ENCODE measurements at places on chromosomes 16 and 17. TPM values are rescaled to one million over a fixed set of nuclear protein-coding genes. Genes with fewer than 3 reads are reported as not detected.

DNA sequence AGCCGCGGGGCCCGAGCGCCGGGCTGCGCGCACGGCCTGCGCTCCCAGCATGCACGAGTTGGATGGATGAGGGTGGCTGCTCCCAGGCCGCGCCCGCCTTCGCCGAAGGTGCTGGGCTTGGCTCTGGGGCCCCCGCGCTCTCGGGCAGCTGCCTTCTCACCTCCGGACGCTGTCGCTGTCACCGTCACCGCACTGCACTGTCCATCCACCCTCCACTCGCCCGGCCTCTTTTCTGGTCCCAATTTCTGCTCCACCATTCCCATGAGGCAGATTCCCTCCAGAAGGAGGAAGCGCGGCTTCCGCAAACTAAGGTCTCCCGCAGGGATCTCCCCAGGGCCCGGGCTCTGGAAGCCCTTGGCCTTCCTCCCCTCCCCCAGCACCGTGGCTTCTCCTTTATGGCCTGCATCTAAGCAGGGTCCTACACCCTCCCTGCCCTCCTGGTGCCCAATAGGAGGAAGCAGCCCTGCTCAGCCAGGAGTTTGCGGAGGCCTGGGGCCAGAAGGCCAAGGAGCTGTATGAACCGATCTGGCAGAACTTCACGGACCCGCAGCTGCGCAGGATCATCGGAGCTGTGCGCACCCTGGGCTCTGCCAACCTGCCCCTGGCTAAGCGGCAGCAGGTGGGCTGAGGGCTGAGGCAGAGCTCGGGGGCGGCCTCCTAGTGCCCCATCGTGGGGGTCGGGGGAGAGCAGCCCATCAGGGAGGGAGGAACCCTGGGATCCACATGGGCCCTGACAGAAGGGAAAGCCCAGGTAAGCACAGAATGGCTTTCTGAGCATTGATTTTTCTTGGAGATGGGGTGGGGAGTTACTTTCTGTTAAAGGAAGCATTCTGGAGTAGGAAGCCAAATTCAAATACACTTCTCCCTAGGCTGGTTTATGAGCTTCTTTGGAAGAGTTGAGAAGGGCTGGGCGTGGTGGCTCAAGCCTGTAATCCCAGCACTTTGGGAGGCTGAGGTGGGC lies 899 bp downstream of the ACE start:
- DNase-seq, result no peak

GRCh38 chr16:57635266-57636097 lies 7.1 kb downstream of the ADGRG1 start:
- no peak for DNase-seq

SOST gene
- total RNA-seq, result not detected

RNF222 gene
- not detected for total RNA-seq

ACAP1 gene
- 26.5 TPM for total RNA-seq

KRT39 gene
- 0.59 TPM for total RNA-seq

NPIPA2 gene
- 8.5 TPM for total RNA-seq

SLC38A8 gene
- total RNA-seq, result not detected

- peak; percentile 50 for DNase-seq
These were observed 76.6 kb downstream of the CMIP start for GRCh38 chr16:81521141-81521626.

CD300LB gene
- 1.5 TPM for total RNA-seq

KLHL10 gene
- 0.50 TPM for total RNA-seq

GRCh38 chr16:48499923-48500381 lies 110.0 kb downstream of the N4BP1 start:
- DNase-seq, result no peak

DNA sequence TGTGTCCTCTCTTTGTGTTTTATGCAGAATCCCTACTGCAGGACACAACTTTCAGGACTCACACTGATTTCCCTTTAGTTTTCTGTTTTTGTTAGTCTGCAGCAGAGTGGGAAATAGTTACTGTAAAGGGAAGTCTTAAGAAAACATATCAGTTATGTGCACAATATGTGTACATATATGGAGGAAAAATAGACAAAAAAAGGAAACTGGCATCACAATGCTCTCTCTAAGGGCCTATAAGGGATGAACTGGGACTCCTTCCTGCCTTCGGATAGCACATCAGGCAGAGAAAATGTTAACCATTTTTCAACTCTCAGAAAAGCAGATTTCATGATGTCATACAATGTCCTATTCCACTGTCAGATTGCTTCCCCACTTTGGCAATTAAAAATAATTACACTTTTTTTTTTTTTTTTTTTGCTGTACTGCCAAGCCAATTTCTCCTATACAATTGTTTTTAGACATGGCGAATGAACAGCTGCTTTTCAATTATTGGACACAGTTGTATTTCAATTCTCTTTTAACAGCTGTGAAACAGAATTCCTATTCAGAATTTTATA lies 112.5 kb upstream of the KCNJ16 start:
- no peak for DNase-seq

DNA sequence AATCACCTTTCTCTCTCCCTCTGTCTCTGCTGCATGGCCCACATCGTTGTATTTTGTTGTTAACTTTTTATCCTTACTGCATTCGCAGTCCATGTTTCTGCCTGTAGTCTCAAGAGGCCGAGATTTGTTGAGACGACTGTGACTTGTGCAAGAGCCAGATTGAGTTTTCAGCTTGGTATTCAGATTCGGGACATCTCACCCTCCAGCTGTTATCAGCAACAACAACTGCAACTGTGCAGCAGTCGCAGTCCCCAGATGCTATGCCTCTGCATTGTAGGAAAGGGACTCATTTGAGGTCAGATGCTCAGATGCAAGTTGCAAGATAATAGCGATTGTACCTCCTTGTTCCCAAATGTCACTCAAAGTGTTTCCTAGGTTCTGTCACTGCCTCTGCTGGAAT lies 209.0 kb downstream of the SNX29 start:
- no peak for DNase-seq

ABCA6 gene
- total RNA-seq, result 32.0 TPM

- no peak for DNase-seq
These were observed 37.3 kb upstream of the ENPP7 start for GRCh38 chr17:79693419-79693818.

ITGA2B gene
- total RNA-seq, result 5.2 TPM

KRTAP4-4 gene
- not detected for total RNA-seq

DNA sequence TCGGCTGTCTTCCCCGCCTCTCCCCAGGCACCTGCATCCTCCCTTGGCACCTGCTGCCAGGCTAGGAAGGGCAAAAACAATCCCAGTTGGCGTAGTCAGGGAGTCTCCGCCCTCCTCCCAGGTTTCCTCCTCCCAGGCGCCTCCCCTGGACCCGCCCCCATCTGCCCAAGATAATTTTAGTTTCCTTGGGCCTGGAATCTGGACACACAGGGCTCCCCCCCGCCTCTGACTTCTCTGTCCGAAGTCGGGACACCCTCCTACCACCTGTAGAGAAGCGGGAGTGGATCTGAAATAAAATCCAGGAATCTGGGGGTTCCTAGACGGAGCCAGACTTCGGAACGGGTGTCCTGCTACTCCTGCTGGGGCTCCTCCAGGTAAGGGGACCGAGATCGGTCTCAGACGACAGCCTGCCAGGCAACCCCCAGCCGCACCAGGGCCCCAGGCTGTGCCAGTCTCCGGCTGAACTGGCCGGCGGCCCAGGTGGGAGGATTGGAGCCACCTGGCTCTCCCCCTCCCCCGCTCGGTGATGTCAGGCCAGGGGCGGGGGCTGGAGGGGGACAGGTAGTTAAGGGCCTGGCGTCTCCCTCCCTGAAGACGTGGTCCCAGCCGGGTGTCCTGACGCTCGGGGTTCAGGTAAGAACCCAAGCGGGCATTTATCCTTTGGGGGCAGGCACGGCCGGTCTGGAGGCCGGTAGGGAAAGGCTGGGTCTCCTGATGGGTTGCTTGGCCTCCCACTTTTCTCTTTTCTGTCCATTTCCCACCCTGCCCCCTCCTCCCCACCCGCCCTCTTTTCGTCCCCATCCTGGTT lies at the start of gene GRB7:
GRB7 (plus strand) TSS at position 179 of the 808 bp plus-strand sequence. CDS start 4,364 bp downstream, outside the sequence.
- peak; percentile 84 for DNase-seq

- DNase-seq, result no peak
These were observed 350.9 kb downstream of the FOXL1 start for GRCh38 chr16:86929057-86929871.

DNA sequence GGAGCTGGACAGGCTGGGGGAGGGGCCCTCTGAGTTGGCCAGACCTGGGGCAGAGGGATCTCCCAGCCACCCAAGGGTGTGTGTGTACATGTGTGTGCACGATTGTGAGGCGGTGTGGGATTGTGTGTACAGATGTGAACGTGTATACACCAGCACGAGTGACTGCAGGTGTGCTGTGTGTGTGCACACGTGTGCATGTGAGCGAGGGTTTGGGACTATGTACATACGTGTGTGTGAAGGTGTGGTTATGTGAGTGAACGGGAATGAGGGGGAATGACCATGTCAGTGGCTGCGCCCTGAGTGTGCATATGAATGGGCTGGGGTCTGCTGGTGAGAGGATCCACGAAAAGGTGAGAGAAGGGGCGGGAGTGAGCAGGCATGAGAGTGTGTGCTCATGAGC lies 22.4 kb upstream of the TAC4 start:
- no peak for DNase-seq

GUCY2D gene
- total RNA-seq, result 3.1 TPM

DNA sequence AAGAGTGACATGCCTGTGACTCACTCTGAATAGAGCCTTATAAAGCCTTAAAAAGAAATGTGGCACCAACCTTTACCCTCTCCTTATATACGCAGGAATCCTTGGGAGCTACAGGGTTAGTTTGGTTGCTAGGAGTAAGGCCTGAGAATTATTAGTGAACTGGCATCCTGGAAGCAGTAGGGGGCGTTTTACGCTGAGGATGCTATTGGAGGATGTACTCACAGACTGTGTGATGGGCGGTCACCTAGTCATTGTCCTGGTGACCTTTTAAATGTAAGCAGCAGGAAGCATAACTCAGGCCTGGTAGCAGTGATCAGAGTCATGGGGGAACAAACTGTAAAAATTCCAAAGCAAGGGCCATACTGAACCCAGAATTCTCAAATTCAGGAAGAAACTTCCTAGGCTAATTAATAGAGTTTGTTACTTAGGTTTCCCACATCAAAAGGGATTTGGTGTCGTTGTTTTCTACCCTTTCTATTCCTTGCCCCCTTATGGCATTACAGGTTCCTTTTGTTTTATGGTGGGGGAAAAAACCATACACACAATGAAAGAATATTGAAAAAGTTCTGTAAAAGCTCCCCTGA lies 153.8 kb downstream of the SNX11 start:
- no peak for DNase-seq

DNA sequence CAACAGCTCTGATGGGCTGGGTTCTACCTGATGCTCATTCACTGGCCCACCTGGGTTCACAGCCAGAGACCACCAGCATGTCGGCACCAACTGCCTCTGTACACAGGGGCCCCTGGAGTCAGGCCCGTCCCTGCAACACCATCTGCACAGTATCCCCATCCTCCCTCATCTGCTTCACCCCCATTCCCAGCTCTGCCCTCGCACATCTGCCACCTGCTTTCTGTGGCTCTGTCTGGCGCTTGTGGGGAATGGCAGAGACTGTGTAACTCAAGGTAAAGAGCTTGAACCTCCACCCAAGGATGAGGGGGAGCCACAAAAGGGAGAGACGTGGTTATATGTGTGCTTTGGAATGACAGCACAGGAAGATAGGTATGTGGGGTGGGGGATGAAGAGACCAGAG lies 27.2 kb downstream of the SMPD3 start:
- no peak for DNase-seq

DNA sequence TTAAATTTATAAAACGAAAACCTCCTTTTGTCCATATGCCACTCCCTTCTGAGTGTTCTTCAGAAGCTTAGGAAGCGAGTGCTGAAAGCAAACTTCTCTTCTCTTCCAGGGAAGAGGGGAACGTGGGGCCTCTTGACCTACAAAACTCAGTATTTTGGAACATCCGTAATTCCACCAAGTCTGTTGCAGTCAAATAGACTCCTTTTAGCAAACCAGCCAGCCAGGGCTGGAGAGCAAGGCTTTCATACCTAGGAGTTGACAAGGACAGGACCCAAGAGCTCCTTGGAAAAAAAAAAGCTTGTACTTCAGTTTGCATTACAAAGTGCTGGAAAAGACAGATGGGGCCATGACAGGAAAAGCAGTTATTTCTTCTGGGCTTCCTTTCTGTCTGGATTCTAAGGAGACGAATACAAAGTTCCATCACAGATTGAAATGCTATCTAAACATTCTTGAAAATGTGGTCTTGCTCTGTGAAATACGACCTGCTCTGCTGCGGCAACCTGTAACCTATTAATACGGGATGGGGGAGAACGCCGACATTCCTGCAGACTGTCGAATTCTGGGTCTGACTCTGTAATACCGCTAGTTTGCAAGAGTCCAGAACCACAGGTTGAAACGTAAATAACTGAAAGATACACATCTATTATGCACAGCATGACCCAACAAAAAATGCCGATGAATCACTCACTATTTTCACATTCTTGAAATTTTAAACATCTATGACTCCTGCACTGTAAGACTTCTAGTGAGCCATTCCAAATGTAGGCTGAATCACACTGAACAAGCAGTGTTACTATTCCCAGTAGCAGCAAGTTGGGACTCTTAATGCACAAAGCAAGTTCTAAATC lies 20.6 kb downstream of the VPS53 start:
- DNase-seq, result no peak

ARHGDIA gene
- 331 TPM for total RNA-seq

WNT9B gene
- 0.80 TPM for total RNA-seq

C1QL1 gene
- not detected for total RNA-seq

NPIPA5 gene
- total RNA-seq, result 12.3 TPM

DNA sequence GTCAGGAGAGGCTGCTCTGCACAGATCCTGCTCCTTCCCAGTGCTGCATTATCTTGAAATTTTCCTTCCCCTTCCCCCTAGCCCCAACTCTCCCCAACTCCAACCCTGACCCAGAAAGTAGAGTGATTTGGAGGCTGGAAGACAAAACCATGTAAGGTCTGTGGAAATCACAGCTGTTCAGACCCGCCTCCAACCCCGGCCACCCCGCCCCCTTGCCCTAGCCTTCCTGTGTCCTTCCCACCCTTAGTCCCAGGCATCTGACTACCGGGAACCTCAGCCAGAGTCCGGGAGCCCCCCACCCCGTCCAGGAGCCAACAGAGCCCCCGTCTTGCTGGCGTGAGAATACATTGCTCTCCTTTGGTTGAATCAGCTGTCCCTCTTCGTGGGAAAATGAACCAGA lies at the start of gene AOC3:
AOC3 (plus strand) TSS at position 246 of the 400 bp plus-strand sequence; CDS start at position 391, 145 bp downstream.
- DNase-seq, result no peak

CCL18 gene
- 146 TPM for total RNA-seq

C16orf92 gene
- total RNA-seq, result not detected

DNA sequence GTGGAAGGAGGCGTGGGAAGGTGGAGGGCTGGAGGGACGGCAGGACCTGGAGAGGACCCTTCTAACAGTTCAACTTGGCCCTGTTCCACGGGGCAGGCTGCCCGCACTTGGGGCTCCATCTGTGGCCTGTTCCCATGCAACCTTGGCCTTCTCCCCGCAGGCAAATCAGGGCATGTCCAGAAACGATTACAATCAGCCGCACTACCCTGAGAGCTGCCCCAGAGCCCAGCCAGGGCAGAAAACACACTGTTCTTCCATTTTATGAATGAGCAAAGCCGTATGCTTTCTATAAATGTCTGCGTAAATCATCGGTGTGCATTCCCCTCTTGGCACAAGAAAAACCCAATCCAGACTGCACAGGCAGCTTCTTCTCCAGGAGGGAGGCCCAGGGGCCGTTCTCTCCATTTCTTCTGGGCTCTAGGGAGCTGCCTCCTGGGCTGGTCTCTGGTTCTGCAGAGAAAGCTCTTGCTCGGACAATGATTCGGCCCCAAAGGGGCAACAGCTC lies 228.7 kb downstream of the SOX9 start:
- no peak for DNase-seq
